Breast epithelium (tissue), 4 donors: ENCODE measurements at places on chromosomes 13 and 19. TPM values are rescaled to one million over a fixed set of nuclear protein-coding genes. Genes with fewer than 3 reads are reported as not detected.

- peak overlapping the region; percentile 89 for H3K27ac ChIP-seq
- peaks cover 4% of the 10 kb centered on the region for H3K36me3 ChIP-seq
- H3K4me3 ChIP-seq = no peak overlapping the region
- H3K4me1 ChIP-seq = peaks cover 4% of the 10 kb centered on the region
- H3K27me3 ChIP-seq = no peaks in the 10 kb centered on the region
- DNase-seq = no peak
Observed at GRCh38 chr19:3457528-3458228, 22.6 kb downstream of the SMIM24 start.

GRCh38 chr13:71517004-71517403 lies 350.0 kb downstream of the DACH1 start:
- no peaks in the 10 kb centered on the region for H3K4me1 ChIP-seq
- H3K4me3 ChIP-seq = no peak overlapping the region
- H3K36me3 ChIP-seq = no peaks in the 10 kb centered on the region
- DNase-seq = no peak
- H3K27ac ChIP-seq = no peak overlapping the region

- DNase-seq = no peak
- no peaks in the 10 kb centered on the region for H3K36me3 ChIP-seq
- H3K27ac ChIP-seq = no peak overlapping the region
- H3K27me3 ChIP-seq = no peaks in the 10 kb centered on the region
- peaks cover 30% of the 10 kb centered on the region for H3K4me1 ChIP-seq
Observed at GRCh38 chr19:1850809-1851653, 2.7 kb upstream of the REXO1 start.

- DNase-seq = no peak
- no peak overlapping the region for H3K4me3 ChIP-seq
- no peaks in the 10 kb centered on the region for H3K4me1 ChIP-seq
- no peak overlapping the region for H3K27ac ChIP-seq
Observed at GRCh38 chr13:34722922-34723321, 219.1 kb upstream of the NBEA start.

DNA sequence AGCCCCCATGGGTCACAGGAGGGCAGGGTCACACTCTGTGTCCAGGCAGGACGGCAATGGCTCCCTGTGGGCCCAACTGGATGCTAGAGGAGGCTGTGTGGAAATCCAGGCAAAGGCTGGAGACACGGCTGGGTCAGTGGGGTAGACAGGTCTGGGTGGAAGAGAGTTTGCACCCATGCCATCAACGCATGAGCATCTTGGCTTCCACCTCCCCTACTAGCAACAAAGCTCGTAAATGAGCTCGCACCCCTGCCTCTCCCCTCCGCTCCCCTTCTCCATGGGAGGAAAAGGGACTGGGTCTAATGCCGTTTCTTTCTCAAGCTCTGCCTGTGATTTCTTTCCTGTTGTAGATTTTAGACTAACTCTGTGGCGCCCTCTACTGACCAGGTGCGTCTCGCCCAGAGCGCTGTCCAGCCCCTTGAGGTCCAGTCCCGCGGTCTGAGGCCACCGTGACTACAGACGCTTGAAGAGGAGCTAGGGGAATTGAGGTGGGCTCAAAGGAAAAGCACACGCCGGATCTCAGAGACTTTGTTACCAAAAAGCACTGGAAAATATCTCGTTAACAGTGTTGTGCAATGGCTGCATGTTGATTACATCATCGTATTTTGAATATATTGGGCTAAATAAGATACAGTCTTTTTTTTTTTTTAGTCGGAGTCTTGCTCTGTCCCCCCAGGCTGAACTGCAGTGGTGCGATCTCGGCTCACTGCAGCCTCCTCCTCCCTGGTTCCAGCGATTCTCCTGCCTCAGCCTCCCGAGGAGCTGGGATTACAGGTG lies 50.7 kb upstream of the USP29 start:
- H3K36me3 ChIP-seq = no peaks in the 10 kb centered on the region
- peaks cover 21% of the 10 kb centered on the region for H3K27me3 ChIP-seq
- H3K27ac ChIP-seq = no peak overlapping the region
- peak; percentile 71 for DNase-seq
- no peak overlapping the region for H3K4me3 ChIP-seq

DNA sequence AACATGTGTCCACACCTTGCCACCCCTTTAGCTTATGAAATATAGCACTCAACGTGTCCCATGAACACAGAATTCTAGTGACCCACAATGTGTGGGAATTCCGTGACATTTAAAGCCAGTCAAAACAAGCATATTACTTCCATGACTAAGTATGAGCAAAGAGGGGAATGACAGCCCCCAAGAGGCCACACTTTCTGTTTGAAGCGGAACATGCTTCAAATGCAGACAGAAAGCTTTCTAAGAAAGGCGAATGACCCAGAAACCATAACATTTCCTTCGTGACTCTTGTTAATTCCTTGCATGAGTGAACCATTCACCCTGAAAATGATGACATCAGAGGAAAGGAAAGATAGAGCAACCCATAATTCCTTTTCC lies 122.0 kb upstream of the FNDC3A start:
- no peaks in the 10 kb centered on the region for H3K27me3 ChIP-seq
- H3K4me3 ChIP-seq = no peak overlapping the region
- no peaks in the 10 kb centered on the region for H3K4me1 ChIP-seq

DNA sequence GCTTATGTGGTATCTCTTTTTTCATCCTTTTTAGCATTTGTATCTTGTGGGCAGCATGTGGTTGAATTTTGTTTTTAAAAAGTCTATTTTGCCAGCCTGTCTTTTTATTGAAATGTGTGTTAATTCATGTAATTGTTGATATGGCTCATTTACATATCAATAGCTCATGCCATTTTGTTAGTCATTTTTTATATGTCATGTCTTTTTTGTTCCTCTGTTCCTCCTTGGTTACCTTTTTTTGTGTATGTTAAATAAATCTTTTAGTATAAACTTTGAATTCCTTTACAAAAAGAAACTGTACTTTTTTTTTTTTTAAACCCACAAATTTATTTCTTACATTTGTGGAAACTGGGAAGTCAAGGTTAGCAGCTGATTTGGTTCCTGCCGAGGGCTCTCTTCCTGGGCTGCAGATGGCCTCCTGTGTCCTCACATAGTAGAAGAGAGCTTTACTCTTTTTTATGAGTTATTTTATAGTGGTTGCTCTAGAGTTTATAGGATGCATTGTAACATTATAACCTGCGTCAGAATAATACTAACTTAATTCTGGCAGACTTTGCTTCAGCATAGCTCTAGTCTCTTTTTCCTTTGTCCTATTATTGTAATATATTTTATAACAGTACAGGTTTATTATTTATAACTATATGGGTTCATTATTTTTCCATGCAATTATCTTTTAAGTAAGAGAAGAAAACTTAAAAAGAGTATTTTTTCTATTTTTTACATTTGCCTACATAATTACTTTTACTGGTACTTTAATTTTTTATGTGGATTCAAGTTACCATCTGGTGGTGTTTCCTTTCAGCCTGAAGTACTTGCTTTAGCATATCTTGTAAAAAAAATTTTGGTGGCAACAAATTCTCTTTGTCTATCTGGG lies 86.3 kb downstream of the URI1 start:
- no peak overlapping the region for H3K27ac ChIP-seq
- no peaks in the 10 kb centered on the region for H3K36me3 ChIP-seq
- H3K4me1 ChIP-seq = no peaks in the 10 kb centered on the region

DNA sequence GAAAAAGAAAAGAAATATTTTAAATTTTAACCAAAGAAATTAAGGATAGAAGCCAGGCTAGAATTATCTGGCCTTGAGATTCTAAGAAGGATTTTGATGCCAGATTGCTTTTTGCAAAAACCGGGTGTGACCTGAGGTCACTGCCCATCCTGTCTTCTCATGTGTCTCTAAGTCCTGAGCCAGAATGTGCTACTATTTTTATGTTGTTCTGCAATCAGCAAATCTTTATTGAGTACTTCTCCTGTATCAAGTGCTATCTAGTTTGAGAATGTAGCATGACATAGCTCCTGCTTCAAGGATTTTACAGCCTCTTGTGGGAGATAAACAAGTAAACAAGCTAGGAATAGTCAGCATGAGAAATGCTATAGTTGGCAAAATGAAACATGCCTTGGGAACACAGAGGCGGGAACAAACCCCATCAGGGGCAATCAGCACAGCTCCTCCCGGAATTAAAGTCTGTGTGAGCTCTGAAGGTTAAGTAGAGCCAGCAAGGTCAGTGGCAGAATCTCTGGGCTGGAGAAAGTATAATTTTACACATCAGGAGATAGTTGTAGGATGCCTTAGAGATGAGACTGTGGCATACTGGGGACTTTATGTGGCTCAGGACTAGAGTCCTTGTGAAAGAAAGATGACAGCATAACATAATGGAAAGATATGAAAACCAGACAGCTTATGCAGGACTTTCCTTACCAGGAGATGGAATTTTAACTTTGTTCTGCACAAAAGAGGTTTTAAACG lies 899.5 kb upstream of the SLC10A2 start:
- no peaks in the 10 kb centered on the region for H3K36me3 ChIP-seq
- no peaks in the 10 kb centered on the region for H3K27me3 ChIP-seq
- no peak for DNase-seq
- no peak overlapping the region for H3K4me3 ChIP-seq
- H3K4me1 ChIP-seq = peaks cover 6% of the 10 kb centered on the region

GRCh38 chr13:109331011-109331433 lies 455.4 kb downstream of the IRS2 start:
- no peak for DNase-seq
- no peaks in the 10 kb centered on the region for H3K36me3 ChIP-seq
- H3K4me1 ChIP-seq = no peaks in the 10 kb centered on the region

Gene SWSAP1
- 2.6 TPM for total RNA-seq

GRCh38 chr13:55361141-55361540 lies 1779.6 kb upstream of the PRR20A start:
- no peak overlapping the region for H3K4me3 ChIP-seq
- H3K36me3 ChIP-seq = no peaks in the 10 kb centered on the region
- no peaks in the 10 kb centered on the region for H3K4me1 ChIP-seq

GRCh38 chr13:94143624-94144350 lies 335.7 kb downstream of the DCT start:
- no peaks in the 10 kb centered on the region for H3K4me1 ChIP-seq
- H3K4me3 ChIP-seq = no peak overlapping the region
- H3K27me3 ChIP-seq = no peaks in the 10 kb centered on the region
- H3K36me3 ChIP-seq = no peaks in the 10 kb centered on the region
- DNase-seq = no peak
